GM06990 (cell line): ENCODE measurements at places on chromosomes 12 and 14.

- no peak for DNase-seq
Measured at GRCh38 chr12:93813186-93813585, 136.0 kb downstream of the CRADD start.

DNA sequence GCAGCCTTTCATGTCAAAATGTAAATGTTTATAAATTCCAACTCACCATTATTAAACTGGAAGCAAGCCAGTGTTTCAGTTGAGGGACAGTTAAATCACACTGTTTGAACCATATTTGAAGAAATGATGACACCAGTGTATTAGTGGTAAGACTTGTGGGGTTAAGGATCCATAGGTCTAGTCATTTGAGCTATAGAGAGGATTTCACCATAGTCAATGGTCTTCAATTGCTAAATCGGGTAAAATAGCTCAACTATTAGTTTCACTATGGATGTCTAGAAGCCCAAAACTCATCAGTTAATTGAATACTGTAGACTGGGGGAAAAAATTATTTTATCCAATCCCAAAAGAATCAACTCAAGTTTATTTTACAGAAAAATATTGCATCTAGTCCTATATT lies 659.1 kb downstream of the NRXN3 start:
- no peak for DNase-seq

- no peak for DNase-seq
Measured at GRCh38 chr12:112107306-112108201, 1.0 kb downstream of the NAA25 start.

DNA sequence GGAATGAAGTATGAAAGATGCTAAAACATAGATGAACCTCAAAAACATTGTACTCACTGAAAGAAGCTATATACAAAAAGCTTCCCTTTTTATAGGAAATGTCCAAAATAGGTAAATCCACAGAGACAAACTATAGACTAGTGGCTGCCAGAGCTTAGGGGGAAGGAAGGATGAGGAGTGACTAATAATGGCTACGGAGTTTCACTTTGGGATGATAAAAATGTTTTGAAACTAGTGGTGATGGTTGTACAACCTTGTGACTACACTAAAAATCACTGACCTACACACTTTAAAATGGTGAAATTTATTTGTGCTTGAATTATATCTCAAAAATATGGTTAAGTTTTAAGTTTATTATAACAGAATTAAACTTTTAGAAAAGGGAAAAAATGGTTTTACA lies 37.1 kb upstream of the AMN1 start:
- DNase-seq: no peak

GRCh38 chr14:90714811-90715210 lies 101.4 kb downstream of the TTC7B start:
- no peak for DNase-seq

- DNase-seq: no peak
Measured at GRCh38 chr12:69981881-69982475, 157.0 kb downstream of the MYRFL start.

GRCh38 chr12:119681111-119681510 lies 13.2 kb downstream of the PRKAB1 start:
- no peak for DNase-seq

GRCh38 chr14:77264466-77265186 lies 6.4 kb downstream of the NGB start:
- no peak for DNase-seq

DNA sequence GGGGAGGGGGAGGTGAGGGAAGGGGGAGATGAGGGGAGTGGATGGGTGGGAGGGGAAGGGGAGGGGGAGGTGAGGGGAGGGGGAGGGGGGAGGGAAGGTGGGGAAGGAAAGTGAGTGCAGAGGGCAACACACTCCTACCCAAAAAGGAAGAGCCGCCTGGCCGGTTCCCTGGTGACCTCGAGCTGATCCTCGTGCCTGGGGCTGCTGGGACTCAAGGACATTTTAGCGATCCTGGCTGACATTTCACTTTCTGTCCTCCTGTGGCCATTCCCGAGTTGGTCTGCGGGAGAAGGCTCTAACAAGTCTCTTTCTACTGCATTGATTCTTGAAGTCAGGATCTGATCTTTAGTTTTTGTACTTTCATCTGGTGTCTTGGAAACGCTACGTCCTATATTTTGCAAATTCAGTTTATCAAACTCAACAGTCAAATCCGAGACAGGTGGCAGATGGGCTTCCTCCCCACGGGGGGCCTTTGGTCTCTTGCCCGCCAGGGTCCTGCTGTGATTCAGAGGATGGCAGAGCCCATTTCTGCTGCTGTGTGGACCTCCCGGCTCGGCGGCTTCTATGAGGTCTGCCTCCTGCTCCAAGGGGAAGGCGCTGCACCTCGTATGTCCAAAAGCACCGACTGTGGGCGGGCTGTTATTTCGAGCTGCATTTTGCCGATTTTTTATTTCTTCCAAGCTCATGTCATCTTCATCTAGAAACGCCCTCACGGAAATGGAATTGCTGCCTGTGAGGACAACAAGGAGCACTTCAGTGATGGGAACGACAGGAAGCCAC lies 19.1 kb downstream of the PGAM5 start:
- DNase-seq: no peak

DNA sequence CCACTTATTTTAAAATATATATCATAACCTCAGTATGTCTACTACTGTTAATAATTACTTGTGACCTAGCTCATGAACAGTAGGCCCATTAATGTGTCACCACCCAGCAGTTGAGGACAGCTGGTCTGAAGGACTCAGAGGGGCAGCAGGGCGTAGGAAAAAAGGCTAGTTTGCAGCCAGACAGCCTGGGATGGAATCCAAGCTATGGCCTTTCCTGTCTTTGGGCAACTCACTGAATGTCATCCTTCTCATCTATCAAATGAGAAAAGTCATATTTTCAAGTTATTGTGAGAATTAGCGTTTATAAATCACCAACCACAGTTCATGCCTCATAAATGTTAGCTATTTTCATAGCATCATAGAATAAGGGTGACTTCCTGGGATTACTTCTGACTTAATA lies 12.3 kb downstream of the DENND5B start:
- DNase-seq: no peak

DNA sequence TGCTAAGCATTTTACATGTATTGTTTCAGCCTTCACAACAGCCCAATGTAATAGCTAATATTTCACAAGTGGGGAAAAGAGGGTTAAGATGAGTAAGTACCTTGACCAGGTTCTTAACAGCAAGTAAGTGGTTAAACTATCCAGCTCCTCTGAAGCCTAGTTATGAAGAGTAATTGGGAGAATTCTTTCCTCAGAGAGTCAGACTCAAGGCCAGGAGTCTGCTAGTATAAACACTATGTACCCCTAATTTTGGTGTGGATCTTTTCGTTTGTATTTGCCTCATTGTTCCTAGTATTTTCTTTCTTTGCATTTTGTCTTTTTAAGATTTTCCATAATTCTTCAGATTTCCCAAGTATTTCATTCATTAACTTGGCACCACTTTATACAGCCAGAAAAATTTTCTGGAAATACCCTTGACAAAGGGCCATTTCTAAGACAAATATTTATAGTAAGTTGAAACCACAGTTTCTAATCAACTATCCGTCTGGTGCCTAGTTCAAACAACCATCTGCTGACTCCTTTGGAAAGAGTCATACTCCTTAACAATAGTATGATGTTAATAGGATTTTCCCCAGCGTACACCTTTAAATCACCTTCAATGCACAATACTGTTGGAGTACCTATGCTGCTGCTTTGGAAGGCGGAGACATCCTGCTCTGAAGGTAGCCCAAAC lies 81.2 kb downstream of the SCAF11 start:
- DNase-seq: no peak

GRCh38 chr12:99332936-99333591 lies 314.5 kb upstream of the GARIN6 start:
- peak; percentile 1 for DNase-seq

DNA sequence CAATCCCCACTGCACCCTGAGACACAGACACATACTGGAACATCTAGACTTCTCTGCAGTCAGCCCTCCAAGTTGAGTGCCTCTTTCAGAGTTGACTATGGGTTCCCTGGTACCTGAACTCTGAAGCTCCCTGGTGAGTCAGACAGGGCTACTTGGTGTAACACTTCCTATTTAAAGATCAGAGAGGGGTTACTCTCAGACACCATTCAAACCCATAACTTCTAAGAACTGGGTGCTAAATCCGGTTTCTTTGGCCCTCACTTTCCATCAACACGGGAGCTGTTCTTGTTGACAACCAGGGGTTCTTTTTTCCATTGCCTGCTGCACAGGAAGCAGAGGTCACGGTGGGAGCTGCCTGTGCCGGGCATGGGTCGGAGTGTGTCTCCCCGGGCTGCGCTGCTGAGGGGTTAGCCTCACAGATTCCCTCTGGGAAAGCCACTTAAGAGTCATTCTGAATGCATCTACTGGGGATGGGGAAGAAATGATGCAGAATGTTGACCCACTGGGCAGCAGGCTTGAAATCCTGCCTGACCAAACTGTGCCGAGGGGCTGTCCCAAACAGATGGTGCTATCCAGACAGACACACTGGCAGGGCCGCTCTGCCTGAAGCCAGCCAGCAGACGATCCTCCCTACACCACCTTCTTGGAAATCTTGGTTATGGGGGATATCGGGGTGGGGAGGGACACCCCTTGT lies 74.1 kb downstream of the PITPNM2 start:
- DNase-seq: no peak

- peak; percentile 17 for DNase-seq
Measured at GRCh38 chr12:109358154-109358869, 10.6 kb downstream of the MYO1H start.

DNA sequence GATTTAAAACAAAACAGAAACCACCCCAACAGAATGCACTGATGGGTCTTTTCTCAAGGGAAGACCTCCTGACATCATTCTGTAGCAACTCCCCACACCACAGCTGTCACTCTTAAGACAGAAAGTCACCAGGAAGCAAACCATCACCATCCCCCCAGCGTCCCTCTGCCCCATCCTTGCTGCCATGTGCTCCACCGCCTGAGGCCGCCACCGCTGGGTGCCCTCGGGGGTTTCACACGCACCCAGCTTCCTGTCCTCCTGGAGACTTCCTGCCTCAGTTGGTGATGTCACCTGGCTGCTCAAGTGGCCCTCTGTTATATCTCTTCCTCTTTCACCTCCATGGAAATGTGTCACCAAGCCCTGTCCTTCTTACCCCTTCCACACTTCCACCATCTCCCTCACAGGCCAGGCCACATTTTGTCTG lies 71.4 kb upstream of the GPR68 start:
- DNase-seq: peak; percentile 95

DNA sequence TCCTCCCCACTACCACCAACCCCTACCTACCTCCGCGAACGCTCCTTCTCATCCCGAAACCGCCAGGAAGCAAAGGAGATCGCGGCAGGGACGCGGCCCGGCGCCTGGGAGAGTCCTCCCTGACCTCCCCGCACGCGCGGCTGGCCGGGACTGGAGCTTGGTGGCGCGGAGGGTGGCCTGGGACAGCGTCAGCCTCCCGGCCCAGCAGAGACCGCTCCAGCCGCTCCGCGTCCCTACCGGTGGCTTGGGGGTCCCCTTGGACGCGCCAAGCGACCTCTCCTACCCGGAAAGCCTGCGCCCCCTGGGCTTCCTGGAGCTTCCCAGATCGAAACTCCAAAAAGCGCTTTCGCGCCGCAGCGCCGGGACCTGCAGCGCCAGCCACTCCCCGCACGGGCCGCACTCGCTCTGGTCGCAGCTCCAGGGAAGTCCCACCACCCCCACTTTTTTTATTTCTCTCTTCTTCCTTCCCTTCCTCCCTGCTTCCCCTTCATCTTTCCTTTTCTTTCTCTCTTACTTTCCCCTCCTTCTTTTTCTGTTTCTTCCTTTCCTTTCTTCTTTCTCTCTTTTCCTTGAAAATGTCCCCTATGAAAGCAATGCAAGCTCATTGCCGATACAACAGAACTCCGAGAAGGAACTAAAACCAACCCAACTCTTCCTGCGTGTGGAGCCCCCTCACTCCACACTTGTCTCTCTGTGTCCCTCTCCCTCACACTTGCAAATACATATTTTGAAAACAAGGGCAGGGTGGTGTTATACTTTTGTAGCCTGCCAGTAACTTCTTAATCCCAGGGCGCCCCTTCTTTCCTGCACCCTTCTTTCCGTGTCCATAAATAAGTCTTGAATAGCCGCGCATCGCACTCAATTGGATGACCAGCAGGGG lies 3.8 kb downstream of the DIO3 start:
- no peak for DNase-seq

GRCh38 chr14:101950516-101951215 lies 13.7 kb upstream of the DYNC1H1 start:
- DNase-seq: no peak

GRCh38 chr12:27193854-27194544 lies 50.1 kb upstream of the STK38L start:
- DNase-seq: no peak

GRCh38 chr14:22478247-22478646 lies 110.8 kb downstream of the DAD1 start:
- DNase-seq: no peak

- no peak for DNase-seq
Measured at GRCh38 chr12:131087302-131087818, 133.7 kb downstream of the ADGRD1 start.

DNA sequence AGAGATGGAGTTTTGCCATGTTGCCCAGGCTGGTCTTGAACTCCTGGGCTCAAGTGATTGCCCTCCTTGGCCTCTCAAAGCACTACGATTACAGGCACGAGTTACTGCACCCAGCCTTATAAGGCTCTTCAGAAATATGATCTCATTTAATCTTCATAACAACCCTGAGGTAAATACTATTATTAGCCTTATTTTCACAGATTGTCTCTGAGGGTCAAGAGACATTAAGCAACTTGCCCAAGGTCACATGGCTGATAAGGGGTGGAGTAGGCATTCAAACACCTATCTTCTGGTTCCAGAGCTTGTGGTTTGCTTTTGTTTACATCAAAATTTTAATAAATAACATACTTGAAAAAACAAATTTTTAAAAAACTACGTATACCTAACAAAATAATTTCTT lies 5.1 kb downstream of the PRKAG1 start:
- DNase-seq: no peak

DNA sequence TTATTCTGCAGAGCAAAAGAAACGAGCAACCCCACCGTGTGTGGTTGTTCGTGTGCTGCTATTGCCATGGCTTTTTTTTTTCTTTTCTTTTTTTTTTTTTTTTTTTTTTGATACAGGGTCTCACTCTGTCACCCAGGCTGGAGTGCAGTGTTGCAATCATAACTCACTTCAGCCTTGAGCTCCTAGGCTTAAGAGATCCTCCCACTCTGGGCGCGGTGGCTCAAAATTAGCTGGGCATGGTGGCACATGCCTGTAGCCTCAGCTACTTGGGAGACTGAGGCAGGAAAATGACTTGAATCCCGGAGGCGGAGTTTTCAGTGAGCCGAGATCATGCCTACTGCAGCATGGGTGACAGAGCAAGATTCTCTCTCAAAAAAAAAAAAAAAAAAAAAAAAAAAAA lies 144.2 kb downstream of the ESR2 start:
- no peak for DNase-seq

DNA sequence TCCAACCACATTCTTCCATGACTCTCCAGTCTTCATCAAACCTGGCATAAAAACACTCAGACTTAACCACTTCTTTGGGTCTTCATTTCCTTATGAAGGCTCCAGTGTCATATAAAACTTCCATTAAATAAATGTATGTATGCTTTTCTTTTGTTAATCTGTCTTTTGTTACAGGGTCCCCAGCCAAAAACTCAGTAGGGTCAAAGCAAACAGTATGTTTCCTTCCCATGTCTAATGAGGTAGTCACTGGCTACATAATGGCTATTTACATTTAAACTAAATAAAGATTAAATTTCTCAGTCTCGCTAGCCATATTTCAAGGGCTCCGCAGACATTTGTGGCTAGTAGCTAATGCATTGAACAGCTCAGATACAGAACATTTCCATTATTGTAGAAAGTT lies 40.1 kb upstream of the STAB2 start:
- no peak for DNase-seq

- no peak for DNase-seq
Measured at GRCh38 chr12:105935106-105935505, 203.6 kb downstream of the NUAK1 start.

GRCh38 chr14:97218691-97219430 lies 421.7 kb downstream of the VRK1 start:
- DNase-seq: no peak
